ENCODE measurements at places on chromosomes 16 and 17.

DNA sequence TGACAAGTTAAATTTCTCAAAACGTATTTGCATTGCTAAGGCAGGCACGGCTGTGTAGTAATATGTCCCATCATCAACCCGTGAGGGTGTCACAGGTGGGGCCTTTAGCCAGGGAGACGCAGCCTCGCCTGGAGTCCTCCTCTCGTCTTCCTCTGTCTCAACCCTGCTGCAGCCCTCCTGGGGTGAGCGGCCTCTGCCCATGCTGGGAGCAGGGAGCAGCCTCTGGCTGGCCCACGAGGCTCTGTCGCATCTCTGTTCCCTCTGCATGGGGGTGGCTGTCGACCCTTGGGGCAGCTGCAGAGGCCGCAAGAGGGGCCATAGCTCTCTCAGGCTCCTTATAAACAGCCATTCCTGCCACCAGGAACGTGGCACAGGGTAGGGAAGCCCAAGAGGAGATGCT is 806 bp upstream of the SMIM5 start:
- DNase-seq, result no peak

GRCh38 chr17:20852239-20852989 is 190.4 kb downstream of the USP22 start:
- peak; percentile 37 for DNase-seq

GRCh38 chr17:75535119-75535537 is 9.6 kb downstream of the LLGL2 start:
- DNase-seq, result no peak

DNA sequence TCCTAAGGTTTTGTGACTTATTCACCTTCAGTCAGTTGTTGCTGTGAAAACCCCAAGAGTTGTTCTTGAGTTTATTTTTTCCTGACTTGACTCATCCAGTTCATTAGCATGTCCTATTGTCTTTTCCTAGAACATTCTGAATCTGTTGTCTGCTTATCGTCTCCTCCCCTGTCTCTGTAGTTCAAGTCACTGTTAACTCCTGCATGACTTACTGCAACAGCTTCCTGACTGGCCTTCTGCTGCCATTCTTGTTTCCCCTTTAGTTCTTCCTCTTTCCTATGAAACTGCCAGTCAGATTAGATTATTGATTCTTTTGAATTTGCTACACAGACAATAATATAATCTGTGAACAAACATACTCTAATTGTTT is 161.5 kb downstream of the FTO start:
- no peak for DNase-seq

- DNase-seq, result no peak
These were observed 2.1 kb upstream of the ADCY7 start for GRCh38 chr16:50263940-50264929.

- DNase-seq, result no peak
These were observed 3.5 kb downstream of the TENT4B start for GRCh38 chr16:50156590-50156989.

- DNase-seq, result no peak
These were observed 2.4 kb downstream of the DOC2B start for GRCh38 chr17:179066-179432.

- no peak for DNase-seq
These were observed 202.4 kb downstream of the C16orf95 start for GRCh38 chr16:87114832-87115231.

DNA sequence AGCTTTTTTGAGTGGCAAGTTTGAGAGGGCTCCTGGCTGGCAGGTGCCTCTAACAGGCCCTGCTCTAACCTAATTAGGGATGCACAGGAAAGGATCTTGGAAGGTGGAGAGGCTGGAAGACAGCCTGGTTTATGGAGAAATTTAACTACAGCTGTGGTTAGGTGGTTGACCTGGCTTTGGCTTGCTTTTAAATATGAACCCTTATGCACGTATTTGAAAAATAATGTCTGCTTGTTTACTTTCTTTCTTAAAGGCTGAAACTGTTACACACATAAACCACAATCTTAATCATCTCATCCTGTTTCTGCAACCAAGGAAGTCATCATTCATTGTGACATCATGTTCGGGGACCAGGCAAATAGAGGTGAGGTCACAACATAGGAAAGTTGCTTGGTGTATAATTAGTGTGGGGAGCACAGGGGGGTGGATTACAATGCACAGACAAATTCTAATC is 23.1 kb upstream of the DHRS13 start:
- no peak for DNase-seq
